Hippocampal formation (tissue), 2 donors: ENCODE measurements at places on chromosomes 7 and 10.
A peak's percentile ranks its signal among the peaks of the same experiment; 100 is the strongest.

GRCh38 chr7:135756191-135756590 lies 7.6 kb upstream of the FAM180A start:
- no peak for DNase-seq

GRCh38 chr7:139635526-139636302 lies 112.2 kb downstream of the CLEC2L start:
- no peak for DNase-seq

- DNase-seq = peak; percentile 36
These were observed 61.5 kb upstream of the ELMO1 start for GRCh38 chr7:37510043-37510634.

GRCh38 chr10:128310971-128311658 lies 184.9 kb upstream of the MKI67 start:
- no peak for DNase-seq

- DNase-seq = no peak
These were observed 37.5 kb downstream of the NET1 start for GRCh38 chr10:5449823-5450222.

DNA sequence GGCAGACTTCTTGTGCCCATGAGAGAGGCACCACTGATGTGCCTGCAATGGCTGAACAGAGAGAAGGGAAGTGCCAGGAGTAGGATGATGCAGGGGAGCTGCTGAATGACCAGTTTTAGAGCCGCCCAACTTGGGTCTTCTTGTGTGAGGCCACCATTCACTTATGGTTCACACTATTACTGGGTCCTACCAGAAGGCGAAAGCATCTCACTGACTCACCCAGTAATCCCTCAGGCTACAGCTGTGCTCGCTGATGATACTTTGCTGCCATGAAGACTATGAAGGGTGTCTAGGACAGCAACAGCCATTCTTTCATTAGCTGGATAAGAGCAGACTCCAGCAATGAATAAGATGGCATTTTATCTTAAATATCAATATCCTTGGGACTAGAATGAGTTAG lies 47.6 kb downstream of the PLXNA4 start:
- no peak for DNase-seq

DNA sequence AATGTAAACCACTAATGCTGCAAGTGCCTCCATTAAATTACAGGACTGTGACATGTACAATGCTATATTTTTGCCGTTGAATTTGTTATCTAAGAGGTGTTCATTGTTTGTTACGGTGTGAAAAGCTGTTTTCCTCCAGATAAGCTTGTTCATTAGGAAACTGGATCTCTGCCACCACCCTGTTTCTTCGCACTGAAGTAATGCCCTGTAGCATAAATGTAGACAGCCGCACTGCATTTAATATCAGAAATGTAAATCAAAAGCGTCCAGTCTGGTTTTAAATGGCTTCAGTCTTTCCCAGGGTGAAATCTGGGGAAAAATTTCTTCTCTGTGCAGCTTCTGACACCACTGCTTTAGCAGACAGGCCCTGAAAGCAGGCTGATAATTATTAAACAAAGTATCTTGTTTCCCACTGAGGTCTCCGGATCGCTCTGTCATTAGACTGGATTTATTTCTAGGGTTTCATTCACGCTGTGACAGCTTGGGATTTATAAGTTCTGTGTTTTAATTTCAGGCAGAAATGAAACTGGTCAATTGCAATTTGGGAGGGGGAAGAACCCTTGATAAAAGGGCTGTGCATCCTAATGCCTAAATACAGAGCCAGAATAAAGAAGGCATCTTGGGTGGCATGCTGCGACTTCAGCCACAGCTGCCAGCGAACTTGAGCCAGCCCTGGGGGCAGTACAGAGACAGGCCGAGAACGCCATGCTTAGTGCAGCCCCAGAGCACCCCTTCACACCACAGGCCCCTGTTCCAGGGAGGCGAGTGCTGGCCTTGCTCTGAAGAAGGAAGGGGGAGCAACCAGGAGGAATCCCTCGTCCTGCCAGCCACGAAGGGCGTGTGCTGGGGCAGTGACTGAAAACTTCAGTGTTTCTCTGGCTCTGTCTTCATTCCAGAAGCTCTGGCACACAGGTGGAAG lies 547.7 kb upstream of the GALNT17 start:
- no peak for DNase-seq

- DNase-seq = no peak
These were observed 21.9 kb downstream of the ATXN7L1 start for GRCh38 chr7:105854498-105854897.

GRCh38 chr10:89627830-89628229 lies 17.2 kb downstream of the PANK1 start:
- no peak for DNase-seq

- peak; percentile 42 for DNase-seq
These were observed 80.0 kb downstream of the C7orf25 start for GRCh38 chr7:42831718-42832522.
